Cardiac ventricle fibroblast (primary cell): ENCODE measurements at places on chromosomes 16 and 17. TPM values are rescaled to one million over a fixed set of nuclear protein-coding genes. Genes with fewer than 3 reads are reported as not detected.

The CPNE7 gene
- total RNA-seq: 1.8 and 3.2 TPM in 2 replicates

The ST6GALNAC2 gene
- 1.9 TPM in 1 of 2 replicates, not detected in the other for total RNA-seq

The ZP2 gene
- total RNA-seq: not detected in 2 replicates

The CLN3 gene
- 14.1 and 19.2 TPM in 2 replicates for total RNA-seq
